ENCODE measurements at places on chromosomes 16 and 17.
A peak's percentile ranks its signal among the peaks of the same experiment; 100 is the strongest.

DNA sequence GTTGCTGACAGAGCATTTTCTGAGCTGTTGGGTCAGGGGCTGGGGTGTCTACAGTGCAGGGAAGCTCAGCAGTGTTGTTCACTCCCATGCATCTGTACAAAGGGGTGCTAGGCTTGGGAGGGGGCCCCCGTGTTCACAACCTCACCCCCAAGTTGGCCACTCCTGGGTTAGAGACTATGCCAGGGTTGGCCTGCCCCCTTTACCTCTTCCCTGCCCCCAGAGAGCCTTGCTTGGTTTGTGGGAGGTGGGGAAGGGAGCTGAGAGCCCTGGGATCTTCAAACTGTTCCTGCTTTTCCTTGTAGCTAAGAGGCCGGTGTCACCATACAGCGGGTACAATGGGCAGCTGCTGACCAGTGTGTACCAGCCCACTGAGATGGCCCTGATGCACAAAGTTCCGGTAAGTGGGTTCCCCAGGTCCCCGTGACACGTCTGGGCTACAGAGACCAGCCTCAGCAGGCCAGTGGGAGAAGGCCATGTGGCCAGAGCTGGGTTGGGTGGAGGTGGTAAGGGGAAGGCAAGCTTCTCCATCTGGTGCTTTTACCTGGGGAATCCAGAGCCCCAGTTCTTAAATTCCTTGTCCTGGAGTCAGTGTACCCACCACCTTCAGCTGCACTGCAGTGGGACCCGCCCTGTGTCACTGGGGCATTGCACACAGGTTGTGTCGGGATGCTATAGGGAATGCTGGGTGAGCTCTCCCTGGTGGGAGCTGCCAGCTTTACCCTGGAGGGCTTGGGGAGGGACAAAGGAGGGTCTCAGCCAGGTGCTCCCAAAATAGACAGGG lies 11.8 kb downstream of the GPRC5C start:
- DNase-seq: no peak

DNA sequence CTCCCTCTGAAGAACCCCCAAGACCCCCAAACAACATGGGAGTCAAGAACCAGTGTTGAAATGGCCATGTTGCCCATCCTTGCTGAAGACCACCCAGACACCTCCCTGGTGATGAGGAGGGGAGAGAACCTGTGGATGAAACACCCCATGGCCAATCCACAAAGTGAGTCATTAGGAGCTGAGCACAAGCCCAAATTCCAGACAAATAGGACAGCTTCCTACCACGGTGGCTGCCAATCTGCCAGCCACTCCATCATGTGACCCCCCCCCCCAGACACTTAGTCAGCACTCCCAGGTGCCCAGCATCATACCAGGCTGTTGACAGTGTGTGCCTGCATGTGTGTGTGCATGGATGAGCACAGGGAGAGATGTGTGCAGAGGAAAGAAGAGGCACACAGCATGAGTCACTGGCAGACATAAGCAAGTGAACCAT lies 26.4 kb upstream of the RPL38 start:
- DNase-seq: no peak

DNA sequence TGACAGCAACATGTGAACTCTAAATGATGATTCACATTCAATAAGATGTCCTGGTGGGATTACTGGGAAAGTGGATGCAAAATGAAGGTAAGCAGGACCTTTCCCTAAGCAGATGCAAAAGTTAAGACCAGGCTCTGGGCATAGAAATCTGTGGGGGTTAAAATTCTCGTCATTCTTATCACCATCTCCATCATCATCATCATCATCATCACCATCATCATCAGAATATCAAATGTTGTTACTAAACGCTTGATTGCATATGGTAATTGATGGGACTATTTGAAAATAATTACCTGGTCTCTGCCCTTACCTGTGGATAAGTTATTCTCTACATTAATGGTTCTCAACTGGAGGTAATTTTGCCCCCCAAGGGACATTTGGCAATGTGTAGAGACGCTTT lies 41.9 kb upstream of the TMEM132E start:
- DNase-seq: no peak

GRCh38 chr16:55508941-55509931 lies at the start of gene LPCAT2:
TSS of gene LPCAT2 (plus strand) at chr16:55509072. CDS start at chr16:55509182, 110 bp downstream.
- DNase-seq: no peak

GRCh38 chr17:8062435-8062806 lies 23.6 kb downstream of the ALOX15B start:
- no peak for DNase-seq

GRCh38 chr17:31134576-31134975 lies 39.8 kb downstream of the NF1 start:
- DNase-seq: no peak

DNA sequence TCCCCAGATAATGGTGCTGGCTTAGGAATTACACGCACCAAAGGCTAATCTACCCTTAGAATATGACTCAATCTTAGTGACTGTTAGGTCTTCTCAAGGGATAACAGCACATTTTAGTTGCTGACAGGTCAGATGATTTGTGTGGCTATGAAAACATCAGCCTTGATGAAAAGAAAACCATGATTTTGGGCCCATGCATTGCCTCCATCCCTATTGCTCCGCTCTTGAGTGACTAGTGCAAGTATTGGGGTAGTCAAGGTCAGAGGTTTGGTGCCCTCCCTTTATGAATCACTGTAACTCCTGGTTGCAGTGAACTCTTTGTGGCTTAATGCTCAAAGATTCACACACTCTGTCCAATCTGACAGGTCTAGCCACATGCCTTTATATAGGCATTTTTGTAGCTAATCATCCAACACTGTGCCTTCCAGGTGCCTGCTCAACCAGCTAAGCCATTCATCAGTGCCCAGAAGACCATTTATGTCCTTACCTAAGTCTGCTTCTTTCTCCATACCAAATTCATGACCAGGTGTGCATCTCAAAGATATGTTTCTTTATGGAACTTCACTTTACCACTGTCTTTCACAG lies 251.6 kb downstream of the KCNJ2 start:
- DNase-seq: no peak

- no peak for DNase-seq
These were observed 14.9 kb upstream of the ADGRG1 start for GRCh38 chr16:57613514-57613913.

DNA sequence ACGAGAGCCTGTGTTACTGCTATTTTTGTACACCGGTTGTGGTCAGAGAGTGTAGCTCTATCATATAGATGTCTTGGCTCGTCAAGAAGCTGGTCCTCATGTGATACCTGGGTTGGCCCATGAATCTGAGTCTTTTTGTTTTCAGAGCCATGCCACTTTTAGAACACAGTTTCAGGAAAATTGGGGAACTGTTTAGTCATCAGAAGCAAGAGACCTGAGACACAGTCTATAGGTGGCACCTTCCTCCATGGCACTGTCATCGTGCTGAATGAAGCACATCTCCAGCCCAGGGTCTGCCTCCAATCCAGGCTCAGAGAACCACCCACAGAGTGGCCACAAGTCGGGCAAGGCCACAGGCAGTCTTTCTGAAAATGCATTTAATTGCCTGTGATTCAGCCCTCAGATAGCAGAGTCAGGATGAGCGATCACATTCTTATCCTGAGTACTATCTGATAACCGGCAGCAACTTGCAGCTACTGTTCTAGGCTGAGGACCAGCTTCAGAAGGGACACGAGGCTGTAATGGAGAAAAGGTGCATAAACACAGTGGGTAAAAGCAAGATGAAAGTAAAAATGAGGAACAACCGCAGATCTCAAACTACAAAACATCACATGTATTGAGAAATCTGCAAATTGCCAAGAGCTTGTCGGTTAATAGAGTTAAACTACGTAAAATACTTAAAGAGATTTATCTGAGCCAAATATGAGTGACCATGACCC lies 14.2 kb upstream of the HAPSTR1 start:
- DNase-seq: no peak

DNA sequence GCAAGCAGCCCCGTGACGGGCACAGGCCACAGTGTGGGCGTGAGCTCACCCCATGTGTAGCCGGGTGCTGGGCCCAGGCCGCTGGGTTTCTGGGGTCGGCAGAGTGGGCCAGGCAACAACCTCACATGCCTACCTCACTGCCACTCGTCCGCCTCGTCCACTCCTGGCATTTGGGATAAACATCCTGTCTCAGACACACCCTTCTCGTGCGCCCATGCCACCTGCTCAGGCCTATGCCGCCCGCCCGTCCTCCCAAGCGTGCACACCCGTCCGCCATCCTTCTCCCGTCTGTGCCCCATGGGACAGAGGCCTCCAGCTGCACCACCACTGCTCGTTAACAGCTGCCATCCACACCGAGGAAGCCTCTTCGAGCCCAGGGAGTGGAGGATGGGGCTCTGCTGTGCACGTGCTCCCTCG lies 64.3 kb downstream of the KLHDC4 start:
- DNase-seq: no peak

DNA sequence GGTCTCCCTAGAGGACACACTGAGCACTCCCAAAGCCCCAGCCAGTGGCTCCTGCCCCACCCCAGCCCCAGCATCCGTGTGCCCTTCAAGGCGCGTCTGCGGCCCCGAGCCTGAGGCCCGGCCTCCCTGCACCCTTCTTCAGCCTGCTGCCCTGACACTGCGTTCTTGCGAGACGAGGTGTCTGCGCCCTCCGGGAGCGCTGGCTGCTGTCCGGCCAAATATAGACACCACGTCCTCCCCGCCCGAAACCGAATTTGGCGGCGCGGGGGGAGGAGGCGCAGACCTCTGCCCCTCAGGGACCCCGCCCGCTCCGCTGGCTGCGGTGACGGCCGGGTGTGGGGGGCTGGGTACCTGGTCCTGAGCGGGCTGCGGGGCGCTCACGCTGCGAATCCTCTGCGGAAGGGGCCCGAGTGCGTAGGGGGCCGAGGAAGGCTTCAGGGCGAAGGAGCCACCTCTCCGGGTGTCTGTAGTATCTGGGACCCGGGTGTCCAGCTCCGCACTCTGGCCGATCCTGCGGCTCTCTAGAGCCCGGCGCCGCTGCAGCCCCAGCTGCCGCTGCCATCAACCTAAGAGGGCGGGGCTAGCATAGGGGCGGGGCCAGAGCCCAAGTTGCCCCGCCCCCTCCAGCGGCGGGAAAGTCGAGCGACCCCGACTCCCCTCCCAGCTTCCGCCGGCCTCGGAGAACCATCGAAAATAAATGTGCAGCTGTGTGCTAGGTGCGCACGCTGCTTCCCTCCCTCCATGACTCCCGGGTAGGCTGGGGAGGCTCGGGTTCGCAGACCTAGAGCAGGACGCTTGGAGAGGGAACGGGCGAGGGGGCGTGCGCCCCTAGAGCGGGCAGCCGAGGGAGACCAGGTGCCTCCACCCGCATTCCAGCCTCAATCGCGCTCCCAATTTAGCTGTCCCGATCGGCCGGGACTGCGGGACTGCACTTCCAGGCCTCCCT lies at the start of gene CORO6:
TSS of gene CORO6 (minus strand) at position 576 of the 946 bp plus-strand sequence. CDS start 1,491 bp downstream, outside the sequence.
- no peak for DNase-seq

- DNase-seq: no peak
These were observed 6.6 kb upstream of the SPAG7 start for GRCh38 chr17:4974115-4974670.

- DNase-seq: no peak
These were observed 954 bp downstream of the IL32 start for GRCh38 chr16:3066440-3066748.

DNA sequence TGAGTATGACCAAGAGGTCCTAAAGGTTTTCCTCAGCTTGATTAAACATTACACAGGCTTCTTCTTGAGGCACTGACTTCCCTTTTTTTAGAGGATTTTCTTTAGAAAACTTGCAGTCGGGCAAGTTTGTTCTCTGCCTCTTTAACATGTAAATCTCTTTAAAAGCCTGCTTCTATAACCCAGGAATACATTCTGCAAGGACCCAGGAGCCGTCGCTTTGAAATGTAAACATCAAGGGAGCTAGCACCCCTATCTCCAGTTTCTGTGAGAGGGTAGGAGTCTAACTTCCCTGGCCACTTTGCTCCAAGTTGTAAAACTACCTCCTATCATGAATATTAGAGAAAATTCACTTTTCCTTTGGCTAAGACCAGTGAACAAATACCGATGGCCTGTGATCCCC lies 201.5 kb upstream of the CPHXL start:
- no peak for DNase-seq

GRCh38 chr17:73156166-73156840 lies 8.5 kb upstream of the SSTR2 start:
- no peak for DNase-seq

GRCh38 chr16:19172098-19172780 lies 4.2 kb downstream of the SYT17 start:
- no peak for DNase-seq

- DNase-seq: no peak
These were observed 1.0 kb upstream of the ANTKMT start for GRCh38 chr16:719815-720446.

- DNase-seq: no peak
These were observed 572 bp downstream of the FAM171A2 start for GRCh38 chr17:44362949-44363612.

DNA sequence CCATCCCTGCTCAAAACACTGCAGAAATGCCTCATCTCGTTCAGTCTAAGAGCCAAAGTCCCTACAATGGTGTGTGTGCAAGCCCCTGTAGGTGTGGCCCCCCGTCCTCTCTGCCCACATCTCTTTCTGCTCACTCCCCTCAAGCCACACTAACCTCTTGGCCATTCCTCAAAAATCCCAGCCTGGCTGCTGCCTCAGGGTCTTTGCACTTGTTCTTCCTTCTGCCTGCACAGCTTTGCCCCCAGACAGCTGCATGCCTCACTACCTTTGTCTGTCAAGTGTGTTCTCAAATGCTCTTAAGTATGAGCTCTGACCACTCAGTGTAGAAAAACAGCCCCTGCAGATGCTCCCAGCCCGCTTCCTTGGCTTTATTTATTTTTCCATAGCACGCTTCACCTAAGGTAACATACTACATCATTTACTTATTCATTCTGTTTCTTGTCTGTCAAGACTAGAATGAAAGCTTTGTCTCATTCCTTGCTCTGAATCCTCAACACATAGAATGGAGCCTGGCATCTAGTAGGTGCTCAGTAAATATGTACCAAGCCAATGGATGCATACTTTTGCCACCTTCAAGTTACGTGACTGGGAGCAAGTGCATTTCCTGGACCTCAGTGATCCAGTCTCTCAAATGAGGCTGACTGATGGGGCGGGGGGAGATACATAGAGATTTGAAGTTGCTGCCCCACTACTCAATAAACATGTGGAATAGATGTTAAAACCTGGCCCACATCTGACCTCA lies 38.1 kb downstream of the RAI1 start:
- no peak for DNase-seq

GRCh38 chr16:83402967-83403366 lies 404.8 kb upstream of the HSBP1 start:
- peak; percentile 23 for DNase-seq

GRCh38 chr17:82914375-82914774 lies 74.6 kb upstream of the ZNF750 start:
- DNase-seq: no peak

- DNase-seq: no peak
These were observed 155.3 kb downstream of the PRKCB start for GRCh38 chr16:23991066-23991465.

DNA sequence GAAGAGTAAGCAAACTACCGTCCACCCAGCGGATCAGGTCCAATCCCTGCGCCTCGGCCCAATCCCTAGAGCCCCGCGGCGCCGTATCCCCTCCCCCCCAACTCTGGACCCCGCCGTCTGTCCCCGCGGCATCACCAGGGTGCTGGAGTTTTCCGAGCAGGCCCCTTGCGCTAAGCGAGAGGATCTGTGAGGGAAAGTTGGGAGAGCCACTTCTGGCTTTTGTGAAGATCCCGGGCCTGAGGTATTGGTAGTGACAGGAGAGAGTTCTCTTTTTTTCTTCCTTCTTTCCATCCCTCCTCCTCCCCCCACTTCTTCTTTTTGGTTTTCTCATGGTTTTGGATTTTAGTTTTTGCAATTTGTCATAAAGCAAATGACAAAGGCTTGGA lies 3.5 kb upstream of the DLX4 start:
- DNase-seq: no peak

All from right renal cortex interstitium (tissue), 3 donors.